ENCODE measurements at places on chromosomes 3 and 15.

GRCh38 chr15:85048430-85048829 lies 66.8 kb downstream of the PDE8A start:
- no peak for DNase-seq

- DNase-seq = no peak
Measured at GRCh38 chr3:148459931-148460513, 237.7 kb upstream of the AGTR1 start.

DNA sequence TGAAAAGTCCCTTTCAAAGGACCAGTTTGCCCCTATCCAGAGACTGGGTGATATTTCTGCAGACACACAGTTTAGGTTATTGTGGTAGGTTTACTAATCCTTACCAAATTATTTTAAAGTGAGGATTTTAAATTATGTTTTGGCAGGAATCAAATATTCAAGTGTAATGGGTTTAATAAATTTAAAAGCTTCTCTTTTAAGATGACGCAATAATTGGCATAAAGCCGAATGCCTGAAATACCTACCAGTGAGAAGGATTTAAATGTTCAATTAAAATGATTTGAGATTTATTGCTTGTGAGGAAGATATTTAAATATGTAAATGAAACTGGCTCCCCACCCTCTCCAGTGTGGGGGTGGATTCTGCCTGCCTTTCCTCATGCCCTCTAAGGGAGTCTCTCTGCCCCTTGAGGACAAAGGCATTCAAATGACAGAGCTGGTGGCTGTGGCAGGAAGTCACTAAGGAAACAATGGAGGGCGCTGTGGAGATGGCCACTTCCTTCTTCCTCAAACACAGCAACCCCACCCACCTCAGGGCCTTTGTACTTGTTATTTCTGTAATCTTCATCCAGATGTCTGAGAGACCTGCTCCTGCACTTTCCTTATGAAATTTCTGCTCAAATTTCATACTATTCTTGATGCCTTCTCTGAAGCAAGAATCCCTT lies 131.7 kb downstream of the TNIK start:
- no peak for DNase-seq

GRCh38 chr15:100336061-100336460 lies 5.7 kb downstream of the ADAMTS17 start:
- DNase-seq = no peak

DNA sequence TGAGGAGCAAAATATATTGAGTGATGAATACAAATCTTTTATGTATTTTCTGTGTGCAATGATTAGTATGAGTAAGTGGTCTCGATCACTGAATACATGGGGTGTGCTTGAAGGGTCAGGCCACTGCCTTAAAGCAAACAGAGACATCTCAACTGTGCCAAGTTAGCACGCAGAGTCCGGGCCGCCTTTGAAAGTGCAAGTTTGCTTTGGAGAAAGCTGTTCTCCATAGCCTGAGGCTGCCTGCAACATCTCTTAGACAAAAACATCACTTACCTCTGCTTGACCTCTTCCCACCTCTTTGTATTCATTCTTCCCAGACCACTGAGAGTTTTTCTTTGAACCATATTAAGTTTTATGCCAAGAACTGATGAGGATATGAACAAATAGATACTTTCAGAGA lies 267.0 kb downstream of the ZBTB20 start:
- no peak for DNase-seq

- DNase-seq = no peak
Measured at GRCh38 chr15:32763295-32763694, 45.5 kb downstream of the GREM1 start.

DNA sequence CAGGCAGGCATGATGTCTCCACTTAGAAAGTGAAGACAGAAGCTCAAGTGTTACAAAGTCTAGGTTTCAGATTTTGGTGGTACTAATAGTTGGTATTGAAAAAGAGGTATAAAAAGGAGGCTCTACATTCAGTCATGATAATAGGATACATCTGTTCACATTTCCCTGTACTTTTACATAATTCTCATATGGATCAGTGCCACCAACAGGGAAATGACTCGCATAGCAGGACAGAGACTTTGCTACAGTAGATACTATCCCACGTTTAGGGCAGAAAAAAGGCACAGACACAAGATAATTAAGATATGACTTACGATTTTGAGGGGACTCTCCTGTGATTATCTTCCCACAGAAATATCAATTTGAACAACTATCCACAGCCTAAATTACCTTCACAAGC lies 1062.9 kb upstream of the EPHA6 start:
- DNase-seq = no peak

GRCh38 chr15:71349336-71349735 lies 234.1 kb downstream of the THSD4 start:
- no peak for DNase-seq

- no peak for DNase-seq
Measured at GRCh38 chr3:15873415-15873814, 75.6 kb upstream of the ANKRD28 start.

DNA sequence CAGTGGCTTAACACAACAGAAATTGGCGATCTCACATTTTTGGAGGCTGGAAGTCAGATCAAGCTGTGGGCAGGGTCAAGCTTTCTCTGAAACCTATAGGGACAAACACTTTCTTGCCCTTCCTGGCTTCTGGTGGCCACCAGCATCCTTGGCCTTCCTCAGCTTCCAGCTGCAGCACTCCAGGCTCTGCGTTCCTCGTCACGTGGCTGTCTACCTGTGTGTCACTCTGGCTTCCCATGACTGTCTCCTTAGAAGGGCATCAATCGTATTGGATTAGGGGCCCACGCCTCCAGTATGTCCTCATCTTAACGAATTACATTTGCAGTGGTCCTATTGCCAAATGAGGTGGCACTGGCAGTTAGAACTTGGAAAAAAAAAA lies 25.8 kb downstream of the DNASE1L3 start:
- DNase-seq = no peak

GRCh38 chr3:186786922-186787321 lies 3.5 kb downstream of the EIF4A2 start:
- DNase-seq = no peak

- DNase-seq = no peak
Measured at GRCh38 chr15:67319961-67320360, 65.4 kb downstream of the IQCH start.

DNA sequence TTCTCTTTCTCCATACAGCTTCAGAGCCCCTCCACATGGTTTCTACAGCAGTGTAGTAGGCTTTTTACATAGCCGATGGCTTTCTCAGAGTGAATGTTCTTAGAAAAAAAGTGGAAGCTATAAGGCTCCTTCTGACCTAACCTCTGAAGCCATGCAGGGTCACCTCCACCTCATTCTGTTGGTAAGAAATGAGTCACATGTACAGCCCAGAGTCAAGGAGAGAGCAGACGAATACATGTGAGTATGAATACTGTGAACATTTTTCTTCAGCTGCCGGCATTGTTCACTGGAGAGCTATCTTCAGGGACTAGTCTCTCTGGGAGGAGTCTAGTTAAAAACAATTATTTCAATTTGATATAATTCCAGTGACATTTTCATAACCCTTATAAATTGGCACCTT lies 68.2 kb upstream of the THRB start:
- no peak for DNase-seq

DNA sequence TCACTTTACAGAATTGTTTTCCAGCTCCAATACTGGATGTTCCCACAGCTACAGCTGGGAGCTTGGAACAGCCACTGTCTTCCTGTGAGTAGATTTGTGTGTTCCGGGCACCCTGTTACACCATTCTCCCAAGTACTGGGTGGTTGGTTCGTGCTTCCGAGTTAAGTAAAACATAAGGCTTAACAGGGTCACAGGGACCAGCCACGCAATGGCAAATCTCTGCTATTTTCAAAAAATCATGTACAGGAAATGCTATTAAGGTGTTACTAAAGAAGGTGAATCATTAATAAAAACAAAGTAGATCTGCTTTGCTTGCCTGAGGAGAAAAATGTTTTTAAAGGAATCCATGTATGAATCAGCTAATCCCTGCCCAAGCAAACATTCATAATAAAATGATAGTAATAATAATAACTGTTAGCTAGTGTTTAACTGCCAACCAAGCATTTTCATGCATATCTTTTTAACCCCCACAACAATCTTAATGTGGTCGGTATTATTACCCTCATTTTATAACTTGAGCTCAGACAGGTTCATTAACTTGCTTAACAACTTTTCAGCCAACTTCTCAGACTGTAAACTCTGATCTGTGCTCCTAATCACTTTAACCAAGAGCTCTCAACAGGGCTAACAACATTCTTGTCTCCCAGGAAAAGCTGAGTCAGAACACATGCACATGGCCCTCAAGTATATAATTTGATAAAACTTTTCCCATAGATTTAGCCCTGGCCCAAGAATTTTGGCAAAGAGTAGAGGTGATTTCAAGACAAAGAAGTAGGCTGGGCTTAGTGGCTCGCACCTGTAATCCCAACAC lies 2.7 kb upstream of the C2CD4A start:
- no peak for DNase-seq

- no peak for DNase-seq
Measured at GRCh38 chr3:3629911-3630310, 169.3 kb upstream of the LRRN1 start.
